ELR (cell line): ENCODE measurements at places on chromosomes 6 and 20.

DNA sequence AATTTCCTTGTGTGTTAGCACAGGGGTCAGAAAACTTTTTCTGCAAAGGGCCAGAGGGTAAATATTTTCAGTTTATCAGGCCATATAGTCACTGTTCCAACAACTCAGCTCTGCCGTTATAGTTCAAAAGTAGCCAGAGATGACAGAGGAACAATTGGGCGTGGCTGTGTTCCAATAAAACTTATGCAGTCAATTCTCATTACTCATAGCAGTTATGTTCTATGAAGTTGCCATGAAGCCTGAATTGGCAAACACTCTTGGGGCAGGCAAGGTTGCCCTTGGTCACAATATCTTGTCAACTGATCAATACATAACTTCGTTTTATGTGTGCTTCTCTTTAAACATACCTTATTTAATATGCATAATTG is 304.2 kb downstream of the TFAP2C start:
- no peak for DNase-seq

DNA sequence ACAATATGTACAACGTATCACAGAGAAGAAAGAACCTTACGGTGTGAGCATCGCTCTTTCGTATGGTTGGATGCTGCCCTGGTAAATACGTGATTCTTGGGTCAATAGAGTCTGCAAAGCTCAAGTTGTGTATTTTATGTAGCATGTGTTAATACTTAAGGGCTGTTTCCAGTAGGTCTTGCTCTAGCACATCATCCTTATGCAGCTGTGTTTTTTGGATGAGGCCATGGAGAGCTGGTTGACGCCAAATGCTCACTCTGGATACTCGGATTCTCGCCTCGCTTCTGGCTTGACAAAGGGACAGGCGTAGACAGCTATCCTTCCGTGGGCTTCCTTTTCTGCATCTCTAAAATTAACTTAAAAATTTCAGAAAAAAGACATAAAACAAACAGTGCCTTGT is 38.9 kb downstream of the SNRNP48 start:
- DNase-seq = no peak

GRCh38 chr20:37309936-37310590 is 20.6 kb downstream of the MANBAL start:
- no peak for DNase-seq

GRCh38 chr20:25340380-25340779 is 50.3 kb downstream of the ABHD12 start:
- DNase-seq = no peak

GRCh38 chr6:24788031-24788665 is 10.6 kb downstream of the ARMH2 start:
- DNase-seq = peak; percentile 47

GRCh38 chr20:2767768-2768631 is 32.4 kb downstream of the CPXM1 start:
- DNase-seq = no peak

- no peak for DNase-seq
Measured at GRCh38 chr20:59643615-59644061, 39.3 kb downstream of the PHACTR3 start.
